NK-92 treated with Interleukin-12 subunit alpha and Interleukin-12 subunit beta, amount 100 ng/mL, for 24 hours (cell line): ENCODE measurements at places on chromosomes 13 and 19.

DNA sequence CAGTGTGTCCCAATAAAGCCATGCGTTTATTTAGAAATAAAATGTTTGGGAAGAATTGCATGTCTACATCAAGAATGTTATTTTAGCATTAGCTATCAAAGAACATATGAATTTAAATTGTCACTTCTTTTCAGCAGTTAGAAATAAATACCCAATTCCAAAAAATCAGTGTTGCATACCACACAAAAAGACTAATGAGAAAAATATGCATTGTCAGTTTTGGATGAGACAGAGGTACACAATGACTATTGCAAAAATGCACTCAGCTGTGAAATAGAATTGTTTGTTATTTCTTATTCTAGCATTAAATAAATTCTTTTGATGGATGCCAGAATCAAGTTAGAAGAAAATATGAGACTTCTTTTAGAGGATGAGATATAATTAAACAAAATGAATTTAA, 833.9 kb downstream of the SLITRK1 start:
- DNase-seq = no peak

DNA sequence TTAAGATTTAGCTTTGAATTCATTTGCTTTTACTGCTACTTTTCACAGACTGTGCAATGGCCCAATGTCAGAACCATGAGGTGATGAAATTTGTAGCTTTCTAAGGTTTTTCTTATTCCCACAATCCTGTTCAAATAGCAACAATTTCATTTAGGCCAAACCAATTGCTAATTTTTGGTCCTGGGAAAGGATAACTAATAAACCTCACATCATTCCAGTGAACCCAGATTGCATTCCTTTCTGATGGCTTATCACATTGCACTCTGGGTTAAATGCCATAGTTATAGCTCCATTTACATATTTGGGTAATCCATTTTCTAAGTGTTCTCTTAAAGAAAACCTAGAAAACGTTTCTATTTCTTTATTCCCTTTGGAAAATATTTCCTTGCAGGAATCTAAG, 22.9 kb upstream of the POMP start:
- DNase-seq = no peak

DNA sequence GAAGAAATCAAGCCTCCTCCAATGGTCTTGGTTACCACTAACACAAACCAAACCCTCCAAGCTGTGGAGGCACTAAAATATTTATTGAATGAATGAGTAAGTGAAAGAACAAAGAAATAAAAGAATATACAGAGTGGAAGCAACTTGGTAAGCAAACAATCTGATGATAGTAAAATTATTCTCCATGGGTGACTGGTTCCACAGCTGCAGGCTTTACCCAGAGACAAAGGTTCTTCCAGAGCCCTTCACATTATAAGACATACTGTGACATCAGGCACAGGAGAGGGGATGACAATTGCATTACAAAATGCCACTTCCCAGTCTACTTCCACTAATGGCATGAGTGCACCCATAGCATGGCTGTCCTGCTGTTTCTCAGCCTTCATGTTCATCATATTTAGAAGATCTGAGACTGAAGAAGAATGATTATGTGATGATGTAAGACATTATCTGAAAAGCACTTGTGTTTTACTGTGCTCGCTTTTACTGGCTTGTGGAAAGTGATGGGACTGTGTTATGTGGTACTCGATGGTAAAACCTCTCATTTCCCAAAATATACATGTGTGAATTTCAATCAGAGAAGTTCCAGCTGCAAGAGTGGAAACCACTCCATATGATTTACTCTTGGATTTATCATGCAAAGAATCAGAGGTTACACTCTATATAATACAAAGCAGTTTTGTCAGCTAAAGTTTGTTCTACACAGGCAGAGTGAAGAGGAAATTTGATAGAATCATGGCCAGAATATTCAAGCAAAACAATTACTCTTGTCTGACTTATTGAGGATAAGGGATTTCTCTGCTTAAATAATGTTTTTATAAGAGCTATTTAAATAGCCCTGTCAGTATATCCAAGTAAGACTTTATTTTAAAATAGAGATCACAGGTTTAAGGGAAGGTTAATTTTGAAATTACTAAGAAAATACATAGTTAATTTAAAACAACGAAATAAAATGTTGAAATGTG, 220.2 kb upstream of the NBEA start:
- DNase-seq = no peak

DNA sequence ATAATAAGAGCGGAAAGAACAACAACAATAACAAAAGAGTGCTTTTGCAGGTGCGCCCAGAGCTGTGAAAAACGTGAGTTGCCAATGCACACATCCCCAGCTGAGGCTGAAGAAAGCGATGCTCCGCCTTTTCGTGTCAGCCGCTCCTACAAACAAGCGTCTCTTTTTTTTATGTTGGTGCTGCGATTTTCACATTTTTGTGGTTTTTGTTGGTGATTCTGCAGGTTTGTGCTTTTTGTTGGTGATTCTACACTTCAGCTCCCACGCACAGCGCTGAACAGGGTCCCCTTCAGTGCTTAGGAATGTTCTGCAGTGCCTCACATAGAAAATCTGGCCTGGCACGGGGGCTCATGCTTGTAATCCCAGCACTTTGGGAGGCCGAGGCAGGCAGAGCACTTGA, 7.3 kb upstream of the SBK3 start:
- no peak for DNase-seq
